Fibroblast of mammary gland (primary cell): ENCODE measurements at places on chromosomes 11 and 22.
A peak's percentile ranks its signal among the peaks of the same experiment; 100 is the strongest.

DNA sequence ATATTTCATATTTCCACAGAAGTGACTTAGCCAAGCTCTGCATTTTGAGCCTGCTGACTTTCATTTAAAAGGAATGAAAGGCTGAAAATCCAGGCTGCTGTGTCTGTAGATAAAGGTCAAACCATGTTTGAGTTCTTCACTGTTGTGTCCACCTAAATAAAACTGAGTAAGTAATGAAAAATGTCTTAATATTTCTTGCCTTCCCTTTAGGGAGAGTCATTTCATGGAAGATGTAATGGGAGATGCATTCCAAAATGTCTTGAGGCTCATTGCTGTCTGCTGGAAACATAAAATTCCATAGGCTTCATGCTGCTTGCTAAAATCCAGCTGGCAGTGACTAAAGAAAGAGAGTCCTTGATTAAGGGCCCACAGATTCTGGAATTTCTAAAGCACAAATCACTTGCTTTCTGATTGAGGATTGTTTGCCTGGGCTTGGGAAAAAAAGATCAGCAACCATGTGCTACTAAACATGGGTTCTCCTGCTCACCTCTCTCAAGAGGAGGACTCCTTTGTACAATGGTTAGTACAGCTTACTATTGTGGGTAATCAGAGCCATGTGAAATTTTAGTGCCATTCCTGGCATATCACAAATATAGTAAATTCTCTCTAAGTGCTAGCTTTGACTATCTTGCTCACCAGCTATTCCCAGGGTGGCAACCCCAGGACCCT lies 56.9 kb downstream of the PANX1 start:
- DNase-seq = peak; percentile 62

GRCh38 chr11:119106564-119107537 lies at the start of gene C2CD2L:
TSS of gene C2CD2L (plus strand) at chr11:119107344. CDS start at chr11:119107742, 398 bp downstream.
- peak; percentile 86 for DNase-seq

- no peak for DNase-seq
Observed at GRCh38 chr11:122720107-122720881, 64.8 kb downstream of the UBASH3B start.

DNA sequence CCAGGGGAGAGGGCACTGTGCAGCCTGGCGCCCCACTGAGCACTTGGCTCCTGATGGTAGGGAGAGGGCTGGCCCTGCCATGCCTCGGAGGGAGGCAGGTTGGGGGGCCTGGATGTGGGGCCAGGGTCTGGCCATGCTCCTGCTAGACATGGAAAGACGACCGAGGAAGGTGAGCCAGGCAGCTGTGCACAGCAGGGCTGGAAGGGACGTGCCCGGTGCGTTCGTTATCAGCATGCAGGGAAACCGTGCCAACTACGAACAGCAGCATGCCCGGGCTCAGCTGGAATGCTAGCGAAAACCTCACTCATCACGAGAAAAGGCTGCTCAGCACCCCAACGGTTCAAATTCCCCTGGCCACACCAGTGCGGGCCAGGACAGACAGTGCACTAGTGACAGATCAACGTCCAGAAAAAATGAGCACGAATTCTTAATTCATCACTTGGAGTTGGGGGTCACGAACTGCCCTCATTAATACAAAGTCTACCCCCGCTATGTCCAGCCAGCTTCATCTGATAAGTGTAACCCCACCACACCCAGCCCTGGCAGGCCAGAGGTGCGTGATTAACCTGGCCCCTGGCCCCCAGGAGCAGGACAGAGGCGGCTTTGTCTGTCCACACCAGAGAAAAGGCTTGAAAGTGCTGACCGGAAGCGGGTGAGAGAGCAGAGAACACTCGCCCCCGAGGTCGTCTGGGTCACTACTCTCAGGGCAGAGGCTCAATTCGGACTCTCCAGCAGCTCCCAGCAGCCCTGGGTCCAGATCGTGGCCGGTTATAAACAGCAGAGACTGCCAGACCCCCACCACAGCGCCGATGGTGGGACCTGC lies 84.2 kb downstream of the CELSR1 start:
- no peak for DNase-seq

GRCh38 chr11:46528445-46529094 lies 65.3 kb downstream of the AMBRA1 start:
- no peak for DNase-seq

GRCh38 chr11:46914363-46914762 lies 4.0 kb downstream of the LRP4 start:
- DNase-seq = peak; percentile 77

DNA sequence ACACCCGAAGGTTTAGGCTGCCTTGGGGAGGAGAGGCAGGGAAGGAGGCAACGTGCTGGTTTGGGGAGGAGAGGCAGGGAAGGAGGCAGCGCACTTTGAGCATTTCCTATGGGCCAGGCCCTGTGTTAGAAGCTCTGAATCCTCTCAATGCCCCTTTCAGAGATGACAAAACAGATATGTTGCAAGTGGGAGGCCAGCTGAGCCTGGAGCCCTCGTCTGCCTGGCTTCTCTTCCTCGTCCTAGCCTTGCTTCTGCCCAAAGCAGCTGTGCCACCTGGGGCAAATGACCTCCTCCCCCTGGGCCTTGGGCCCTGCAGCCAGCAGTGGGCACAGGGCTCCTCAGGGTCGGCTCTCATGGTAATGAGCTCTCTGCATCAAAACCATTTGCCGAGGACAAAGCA lies 15.3 kb upstream of the LRRC32 start:
- DNase-seq = no peak
